ENCODE measurements at places on chromosomes 1 and 21.

- no peak for DNase-seq
These were observed 50.1 kb downstream of the AK4 start for GRCh38 chr1:65198096-65198495.

- no peak for DNase-seq
These were observed 37.0 kb upstream of the RCAN3 start for GRCh38 chr1:24465638-24466037.

GRCh38 chr1:18323259-18323658 lies 157.5 kb upstream of the KLHDC7A start:
- DNase-seq, result no peak

DNA sequence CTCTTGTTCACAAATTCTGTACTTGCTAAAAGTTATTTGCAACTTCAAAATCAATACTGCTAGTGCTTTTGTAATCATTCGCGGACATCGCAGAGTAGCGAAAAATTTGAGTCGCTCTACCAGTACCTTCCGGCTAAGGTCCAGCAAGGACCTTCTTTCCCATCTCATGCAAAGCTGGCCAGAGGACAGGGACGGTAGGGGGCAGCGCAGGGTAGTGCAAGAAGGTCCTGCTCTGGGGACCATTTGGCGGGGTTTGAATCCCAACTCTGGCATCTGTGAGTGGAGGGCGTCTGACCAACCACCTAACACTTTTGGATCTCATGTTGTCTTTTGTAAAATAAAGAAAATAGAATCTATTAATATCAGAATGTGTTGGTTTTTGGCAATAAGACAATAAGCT lies 258.3 kb downstream of the SPATA17 start:
- no peak for DNase-seq

DNA sequence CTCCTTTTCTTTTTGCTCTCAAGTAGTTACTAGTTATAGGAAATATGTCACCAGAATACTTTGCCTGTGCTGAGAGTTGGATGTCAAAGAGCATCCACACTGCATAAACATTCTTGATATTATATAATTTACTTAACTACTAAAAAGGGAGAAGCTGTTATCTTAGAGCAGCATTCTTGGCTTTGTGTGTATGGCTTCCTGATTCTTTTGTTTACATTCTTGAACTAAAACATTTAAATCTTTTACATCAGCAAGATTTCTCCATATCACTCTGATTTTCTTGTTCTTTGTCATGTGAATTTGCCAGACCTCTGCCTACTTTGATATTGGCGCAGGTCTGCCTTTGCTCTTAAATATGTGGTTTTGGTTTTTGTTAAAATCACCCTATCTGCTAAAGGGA lies 48.8 kb downstream of the SUCO start:
- no peak for DNase-seq

DNA sequence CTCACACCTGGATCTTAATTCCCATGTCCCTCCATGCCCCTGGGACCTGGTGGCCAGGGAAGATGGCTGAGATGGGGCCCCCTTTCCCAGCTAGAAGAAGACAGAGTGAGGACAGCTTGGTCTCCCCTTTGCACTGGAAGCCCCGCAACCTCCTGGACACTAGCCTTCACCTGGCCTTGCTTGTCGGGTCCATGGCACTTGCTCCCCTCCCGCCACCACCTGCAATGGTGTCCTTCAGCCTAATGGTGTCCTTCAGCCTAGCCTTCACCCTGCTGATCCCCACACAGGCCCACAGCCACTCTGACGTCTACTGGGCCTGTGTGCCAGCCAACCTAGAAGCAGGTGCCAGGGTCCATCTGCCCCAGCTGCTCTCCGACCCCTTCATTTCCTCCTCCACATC lies 45.9 kb upstream of the EDN2 start:
- no peak for DNase-seq

- no peak for DNase-seq
These were observed 1983.0 kb downstream of the MRPL39 start for GRCh38 chr21:23624281-23624680.

Data from skin of body (tissue), 3 donors.